Activated naive CD4-positive, alpha-beta T cell (primary cell): ENCODE measurements at places on chromosomes 13 and 19.

DNA sequence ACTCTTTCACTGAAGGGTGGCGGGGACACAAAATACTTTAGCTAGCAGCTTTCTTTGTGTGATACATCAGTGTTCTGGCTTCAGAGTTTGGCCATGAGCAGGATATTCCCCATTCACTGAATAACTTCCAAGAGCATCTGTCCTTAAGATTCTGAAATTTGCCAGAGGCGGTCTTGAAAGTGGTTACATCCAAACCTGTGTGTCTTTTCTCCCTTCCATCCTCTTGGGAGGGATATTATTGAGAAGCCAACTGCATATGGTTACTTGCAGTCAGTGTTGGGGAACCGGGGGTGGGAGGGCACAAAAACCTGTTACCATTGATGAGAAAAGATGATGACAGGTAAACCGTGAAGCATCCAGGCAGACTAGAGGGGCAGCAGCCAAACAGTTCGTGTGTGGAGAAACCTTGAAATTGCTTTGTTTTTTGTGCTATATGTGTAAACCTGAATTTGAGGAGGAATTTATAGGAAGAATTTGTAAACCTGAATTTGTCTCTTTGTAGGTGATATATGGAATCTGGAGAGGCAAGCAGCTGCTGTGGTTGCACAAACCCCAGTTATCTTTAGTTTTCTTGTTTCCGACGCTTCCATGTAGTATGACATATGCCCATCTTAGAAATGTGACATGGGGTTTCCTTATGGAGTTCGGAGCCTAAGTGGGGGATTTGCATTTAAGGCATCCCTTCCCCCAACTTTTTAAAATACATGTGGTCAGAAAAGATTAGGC is 104.8 kb downstream of the WDFY2 start:
- no peak for DNase-seq

GRCh38 chr19:42065511-42065910 is 4.5 kb downstream of the GRIK5 start:
- DNase-seq = no peak

- DNase-seq = no peak
Observed at GRCh38 chr13:39370554-39370953, 232.4 kb downstream of the LHFPL6 start.

- no peak for DNase-seq
Observed at GRCh38 chr19:13420780-13421179, 85.5 kb downstream of the CACNA1A start.

DNA sequence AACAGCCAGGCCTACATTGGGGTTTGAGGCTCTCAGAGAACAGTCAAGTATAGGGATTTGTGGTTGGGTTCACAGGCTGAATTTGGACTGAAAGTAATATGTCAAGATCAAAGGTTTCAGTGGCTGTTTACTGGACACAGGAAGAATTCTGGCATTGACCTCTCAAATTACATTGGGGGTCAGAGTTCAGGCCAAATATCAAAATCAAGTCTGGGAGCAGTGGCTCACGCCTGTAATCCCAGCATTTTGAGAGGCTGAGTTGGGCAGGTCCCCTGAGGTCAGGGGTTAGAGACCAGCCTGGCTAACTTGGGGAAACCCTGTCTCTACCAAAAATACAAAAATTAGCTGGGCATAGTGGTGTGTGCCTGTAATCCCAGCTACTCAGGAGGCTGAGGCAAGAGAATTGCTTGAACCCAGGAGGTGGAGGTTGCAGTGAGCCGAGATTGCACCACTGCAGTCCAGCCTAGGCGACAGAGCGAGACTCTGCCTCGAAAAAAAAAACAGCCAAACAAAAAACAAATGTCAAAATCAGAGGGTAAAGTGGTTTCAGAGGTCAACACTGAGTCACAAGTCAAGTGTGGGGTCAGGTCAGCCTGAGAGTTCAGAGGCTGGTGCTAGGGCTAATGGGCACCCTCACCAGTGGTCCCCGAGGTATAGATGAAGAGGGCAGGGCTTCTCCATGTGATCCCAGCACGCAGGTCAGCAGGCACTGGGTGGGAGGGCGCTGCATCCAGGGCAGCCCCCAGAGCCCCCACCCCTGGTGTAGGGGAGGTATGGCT is 1.5 kb downstream of the SLC27A5 start:
- no peak for DNase-seq

DNA sequence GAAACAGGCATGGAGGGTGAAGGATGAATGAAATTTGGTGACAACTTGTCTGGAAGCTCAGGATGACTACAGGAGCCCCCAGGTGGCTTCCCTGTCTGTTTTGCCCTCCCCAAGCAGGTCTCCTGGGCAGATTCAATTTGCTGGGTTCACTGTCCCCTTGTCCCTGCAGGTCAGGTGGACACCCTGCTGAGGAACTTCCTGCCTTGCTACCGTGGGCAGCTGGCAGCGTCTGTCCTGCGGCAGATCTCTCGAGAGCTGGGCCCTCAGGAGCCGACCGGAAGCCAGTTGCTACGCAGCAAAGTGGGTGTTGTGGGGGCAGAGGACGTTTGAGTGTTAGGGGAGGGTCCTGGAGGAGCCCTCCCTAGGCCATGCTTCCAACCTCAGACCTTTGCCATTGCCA is 19.1 kb downstream of the PGLS start:
- DNase-seq = no peak

GRCh38 chr19:3506384-3507340 is 551 bp downstream of the FZR1 start:
- no peak for DNase-seq

GRCh38 chr19:16442386-16443276 is 29.1 kb downstream of the EPS15L1 start:
- DNase-seq = no peak

DNA sequence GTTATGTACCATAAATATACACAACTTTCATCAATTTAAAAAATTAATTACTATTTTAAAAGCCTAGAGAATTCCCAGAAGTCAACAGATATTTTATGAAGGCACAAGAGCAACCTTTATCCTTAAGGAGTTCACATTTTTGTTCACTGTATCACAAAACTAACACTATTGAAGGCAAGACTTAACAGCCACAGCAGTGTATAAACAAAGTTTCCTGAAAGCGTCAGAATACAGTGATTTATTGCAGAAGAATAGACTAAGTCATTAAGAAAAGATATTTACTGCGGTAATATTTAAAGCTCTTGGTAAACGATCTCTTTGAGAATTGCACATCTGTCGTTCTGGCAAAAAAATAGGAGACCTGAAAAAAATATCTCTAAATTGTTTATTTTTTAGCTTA is 419.3 kb upstream of the NBEA start:
- no peak for DNase-seq

- DNase-seq = no peak
Observed at GRCh38 chr13:102729560-102730270, 34.9 kb upstream of the METTL21C start.

- DNase-seq = no peak
Observed at GRCh38 chr19:2115911-2116426, 19.3 kb downstream of the IZUMO4 start.

DNA sequence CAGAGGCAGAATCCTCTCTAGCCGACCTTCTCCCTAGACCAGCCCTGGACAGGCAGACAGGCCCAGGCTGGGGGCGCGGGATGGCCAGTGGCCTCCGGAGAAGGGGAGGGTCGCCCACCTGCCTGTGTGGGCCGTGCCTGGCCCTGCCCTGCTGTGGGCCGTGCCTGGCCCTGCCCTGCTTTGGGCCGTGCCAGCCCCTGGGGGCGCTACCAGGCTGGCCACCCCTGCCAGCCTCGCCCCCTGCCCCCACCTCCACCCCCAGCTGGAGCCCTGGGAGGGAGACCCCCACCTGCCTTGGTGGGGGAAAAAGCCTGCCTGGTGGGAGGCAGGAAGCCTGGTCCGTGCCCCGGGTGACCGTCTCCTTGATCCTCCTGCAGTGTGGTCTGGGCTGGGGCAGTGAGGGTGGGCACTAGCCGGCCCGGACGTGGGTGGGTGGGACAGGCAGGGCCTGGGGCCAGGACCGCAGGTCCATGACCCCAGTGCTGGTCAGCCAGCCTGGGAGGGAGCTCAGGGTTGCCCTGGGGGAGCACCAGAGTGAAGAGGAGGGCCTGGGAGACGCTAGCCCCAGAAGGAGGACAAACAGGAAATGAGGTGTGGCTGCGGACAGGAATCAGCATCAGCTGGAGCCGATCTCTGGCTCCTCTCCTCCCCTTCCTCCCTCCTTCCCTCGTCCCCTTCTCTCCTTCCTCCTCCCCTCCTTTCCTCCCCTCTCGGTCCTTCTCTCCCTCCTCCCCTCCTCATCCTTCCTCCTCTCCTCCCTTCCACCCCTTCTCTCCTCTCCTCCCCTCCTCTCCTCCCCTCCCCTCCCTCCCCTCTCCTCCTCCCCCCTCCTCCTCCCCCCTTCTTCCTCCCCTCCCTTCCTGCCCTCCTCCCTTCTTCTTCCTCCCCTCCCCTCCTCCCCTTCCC is 5.1 kb upstream of the MKNK2 start:
- DNase-seq = no peak

DNA sequence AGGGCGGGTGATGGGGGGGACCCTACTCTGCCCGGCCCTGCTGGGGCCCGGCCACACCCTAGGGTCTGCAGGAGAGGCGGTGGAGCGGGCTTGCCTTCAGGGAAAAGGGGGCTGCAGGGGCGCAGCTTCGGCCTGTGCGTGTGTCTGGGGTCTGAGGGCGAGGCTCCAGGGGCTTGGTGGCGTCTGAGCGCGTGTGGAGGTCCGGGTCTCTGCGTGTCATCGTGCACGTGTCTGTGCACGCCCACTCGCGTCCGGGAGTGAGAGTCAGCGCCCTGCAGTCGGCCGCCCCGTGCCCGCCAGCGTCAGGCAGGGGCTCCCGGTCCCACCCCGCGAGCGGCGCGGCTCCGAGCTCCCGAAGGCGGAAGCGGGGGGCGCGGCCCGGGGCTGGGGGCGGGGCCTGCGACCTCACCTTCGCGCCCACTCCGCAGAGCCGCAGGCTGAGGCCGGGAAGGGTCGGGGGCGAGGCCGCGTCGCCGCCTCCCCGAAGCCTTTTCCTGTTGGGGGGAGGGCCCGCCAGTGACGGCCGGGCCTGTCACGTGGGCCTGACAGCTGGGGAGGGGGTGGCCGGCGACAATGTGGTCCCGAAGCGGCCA is at the start of gene ARHGAP45:
ARHGAP45 (plus strand) TSS at position 420 of the 593 bp plus-strand sequence. CDS start 239 bp downstream, outside the sequence.
- peak; percentile 39 for DNase-seq

DNA sequence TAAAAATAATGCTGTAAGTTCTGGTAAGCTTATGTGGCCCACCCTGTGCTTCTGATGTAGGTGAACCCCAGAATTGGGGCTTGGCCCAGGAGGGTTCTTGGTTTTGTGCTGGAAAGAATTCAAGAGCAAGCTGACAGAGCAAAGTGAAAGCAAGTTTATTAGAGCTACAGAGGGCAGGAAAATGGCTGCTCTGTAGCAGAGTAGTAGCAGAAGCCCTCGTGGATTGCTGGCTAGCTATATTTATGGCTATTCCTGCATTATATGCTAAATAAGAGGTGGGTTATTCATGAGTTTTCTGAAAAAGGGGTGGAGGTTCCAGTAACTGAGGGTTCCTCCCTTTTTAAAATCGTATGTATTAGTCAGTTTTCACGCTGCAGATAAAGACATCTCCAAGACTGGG is 20.6 kb upstream of the ZNF599 start:
- DNase-seq = no peak

- no peak for DNase-seq
Observed at GRCh38 chr13:112905619-112905989, 63.4 kb upstream of the MCF2L start.

DNA sequence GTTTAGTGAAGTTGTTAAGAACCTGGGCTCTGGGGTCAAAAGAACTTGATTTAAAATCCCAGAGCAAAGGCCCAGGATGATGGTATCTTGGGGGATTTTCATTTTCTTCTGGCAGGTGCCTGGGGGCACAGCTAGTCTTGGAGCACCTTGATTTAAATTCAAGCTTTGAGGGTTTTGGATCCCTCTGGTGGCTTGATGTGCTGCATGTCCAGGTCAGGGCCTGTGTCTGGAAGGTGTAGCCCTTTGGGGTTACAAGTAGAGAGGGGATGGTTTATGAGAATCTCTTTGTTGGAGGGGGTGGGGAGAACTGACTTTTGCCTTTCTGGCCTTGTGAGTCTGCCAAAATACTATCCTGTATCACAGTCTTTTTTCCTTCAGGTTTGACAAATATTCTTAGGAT is 55.8 kb downstream of the AKAP11 start:
- no peak for DNase-seq

GRCh38 chr13:90103099-90103784 is 1244.2 kb upstream of the MIR17HG start:
- DNase-seq = no peak

GRCh38 chr19:40280608-40281221 is 4.4 kb downstream of the AKT2 start:
- DNase-seq = no peak

DNA sequence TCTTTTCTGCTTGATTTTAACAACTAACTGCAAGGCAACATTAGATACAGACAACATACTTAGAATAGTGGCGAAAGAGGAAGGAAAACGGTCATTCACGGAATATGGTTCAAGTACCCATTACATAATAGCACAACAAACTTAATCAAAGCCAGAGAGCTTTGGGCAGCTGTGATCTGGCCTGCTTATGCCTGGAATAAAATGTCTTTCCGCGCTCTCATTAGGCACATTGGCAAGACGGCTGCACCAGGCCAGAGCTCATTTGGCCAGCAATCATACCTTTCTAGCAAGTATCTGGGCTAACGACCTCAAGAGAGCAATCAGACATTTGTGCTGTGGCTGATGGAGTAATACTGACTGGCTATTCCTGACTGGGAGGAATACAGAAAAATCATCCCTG is 112.8 kb downstream of the NALCN start:
- DNase-seq = no peak

GRCh38 chr19:5983367-5983955 is 5.5 kb upstream of the RANBP3 start:
- DNase-seq = no peak

DNA sequence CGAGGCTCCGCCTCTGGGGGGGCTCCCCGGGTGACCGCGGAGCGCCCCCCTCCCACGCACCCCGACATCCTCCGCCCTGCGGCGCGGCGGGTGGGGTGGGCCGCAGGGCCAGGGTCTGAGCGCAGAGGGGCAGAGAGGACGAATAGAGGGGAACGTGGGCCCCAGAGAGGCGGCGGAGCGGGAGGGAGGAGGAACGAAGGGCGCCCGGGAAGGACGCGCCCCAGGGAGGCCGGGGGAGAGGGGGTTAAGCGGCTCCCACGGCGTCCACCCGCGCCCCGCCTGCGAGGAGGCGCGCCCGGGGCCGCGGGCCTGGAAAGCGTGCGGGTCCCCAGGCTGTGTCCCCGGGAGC is 1.0 kb downstream of the HCN2 start:
- no peak for DNase-seq

- no peak for DNase-seq
Observed at GRCh38 chr13:106630162-106630561, 62.2 kb upstream of the ARGLU1 start.

DNA sequence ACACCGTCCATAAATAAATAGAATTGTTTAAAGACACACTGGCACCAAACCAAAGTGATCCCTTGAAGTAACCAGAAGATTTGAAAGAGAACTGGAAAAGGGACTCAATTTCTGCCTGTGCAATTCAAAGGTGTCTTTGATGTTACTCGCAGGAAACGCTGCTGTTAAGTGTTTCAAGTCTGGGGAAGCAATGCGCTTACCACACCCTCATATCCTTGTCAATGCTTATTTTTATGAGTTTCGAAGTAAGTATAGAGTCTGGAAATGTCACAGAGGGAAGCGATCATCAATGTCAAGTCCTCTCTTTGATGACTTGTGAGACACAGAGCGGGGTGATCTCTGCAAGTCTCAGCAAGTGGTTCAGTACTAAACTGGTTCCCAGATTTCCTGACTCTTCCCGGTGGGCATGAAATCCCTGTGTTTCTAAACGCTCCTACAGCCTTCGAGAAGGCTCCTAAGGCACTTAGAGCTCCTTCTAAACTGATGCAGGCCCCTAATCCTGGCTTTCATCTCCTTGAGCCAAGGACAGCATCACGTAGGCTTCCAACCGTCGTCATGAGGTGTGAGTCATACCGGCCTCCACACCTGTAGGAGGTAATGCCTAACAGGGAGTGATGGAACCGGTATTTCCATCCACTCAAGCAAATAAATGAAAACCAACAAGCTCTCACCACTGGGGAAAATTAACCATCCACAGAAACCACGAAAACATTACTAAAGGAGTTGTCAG is 22.8 kb downstream of the SYDE1 start:
- DNase-seq = no peak
